D341Med (cell line): ENCODE measurements at places on chromosomes 4 and X.
A peak's percentile ranks its signal among the peaks of the same experiment; 100 is the strongest.

- DNase-seq = no peak
Measured at GRCh38 chr4:80263541-80264351, 2.7 kb upstream of the FGF5 start.

DNA sequence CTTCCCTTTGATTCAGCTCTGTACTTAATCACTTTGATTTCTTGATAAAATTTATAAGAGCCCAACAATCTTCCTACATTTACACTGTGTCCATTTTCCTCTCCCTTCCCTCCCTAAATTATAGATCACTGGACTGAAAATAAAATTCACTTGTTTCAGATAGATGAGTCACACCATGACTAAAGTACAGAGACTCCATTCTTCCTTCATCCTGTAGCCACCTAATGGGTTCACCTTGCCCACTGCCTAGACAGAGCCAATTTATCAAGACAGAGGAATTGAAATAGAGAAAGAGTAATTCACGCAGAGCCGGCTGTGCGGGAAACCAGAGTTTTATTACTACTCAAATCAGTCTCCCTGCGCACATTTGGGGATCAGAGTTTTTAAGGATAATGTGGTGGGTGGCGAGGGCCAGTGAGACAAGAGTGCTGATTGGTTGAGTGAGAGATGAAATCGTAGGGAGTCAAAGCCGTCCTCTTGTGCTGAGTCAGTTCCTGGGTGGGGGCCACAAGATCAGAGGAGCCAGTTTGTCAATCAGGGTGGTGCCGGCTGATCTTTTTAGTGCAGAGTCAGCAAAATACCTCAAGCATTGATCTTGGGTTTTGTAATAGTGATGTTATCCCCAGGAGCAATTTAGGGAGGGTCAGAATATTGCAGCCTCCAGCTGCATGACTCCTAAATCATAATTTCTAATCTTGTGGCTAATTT is 71.3 kb upstream of the MED14 start:
- no peak for DNase-seq

DNA sequence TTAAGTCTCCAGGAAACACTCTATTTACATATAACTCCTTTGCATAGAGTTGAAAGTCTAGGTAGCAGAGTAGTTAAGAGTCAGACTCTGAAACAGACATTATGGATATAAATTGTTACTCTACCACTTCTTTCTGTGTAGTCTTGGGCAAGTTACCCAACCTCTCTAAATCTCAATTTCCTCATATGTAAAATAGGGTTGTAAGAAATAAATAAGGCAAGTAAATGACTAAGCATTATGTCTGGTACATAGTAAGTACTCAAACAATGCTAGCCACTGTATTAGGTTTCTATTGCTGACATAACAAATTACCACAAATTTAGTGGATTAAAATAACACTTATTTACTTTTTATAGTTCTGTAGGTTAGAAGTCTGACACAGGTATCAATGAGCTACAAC is 394.1 kb downstream of the PRDM5 start:
- DNase-seq = no peak

DNA sequence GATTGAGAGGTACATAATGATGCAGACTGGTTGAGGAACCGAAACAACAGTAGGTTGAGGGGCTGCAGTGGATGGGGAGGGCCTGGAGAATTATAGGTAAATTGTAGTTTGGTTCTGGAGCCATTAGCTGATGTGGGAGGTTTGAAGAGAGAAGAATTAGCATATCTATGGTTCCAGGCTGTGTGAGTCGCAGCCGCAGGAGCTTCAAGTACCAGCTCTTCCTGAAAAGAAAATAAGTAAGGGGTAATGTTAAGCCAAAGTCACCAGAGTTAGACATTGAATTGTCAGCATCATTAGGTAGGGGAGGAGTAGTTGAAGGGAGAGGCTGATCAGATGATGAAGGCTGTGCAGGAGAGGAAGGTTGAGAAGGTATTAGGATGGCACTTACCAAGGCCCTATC is 29.5 kb downstream of the PF4 start:
- no peak for DNase-seq

DNA sequence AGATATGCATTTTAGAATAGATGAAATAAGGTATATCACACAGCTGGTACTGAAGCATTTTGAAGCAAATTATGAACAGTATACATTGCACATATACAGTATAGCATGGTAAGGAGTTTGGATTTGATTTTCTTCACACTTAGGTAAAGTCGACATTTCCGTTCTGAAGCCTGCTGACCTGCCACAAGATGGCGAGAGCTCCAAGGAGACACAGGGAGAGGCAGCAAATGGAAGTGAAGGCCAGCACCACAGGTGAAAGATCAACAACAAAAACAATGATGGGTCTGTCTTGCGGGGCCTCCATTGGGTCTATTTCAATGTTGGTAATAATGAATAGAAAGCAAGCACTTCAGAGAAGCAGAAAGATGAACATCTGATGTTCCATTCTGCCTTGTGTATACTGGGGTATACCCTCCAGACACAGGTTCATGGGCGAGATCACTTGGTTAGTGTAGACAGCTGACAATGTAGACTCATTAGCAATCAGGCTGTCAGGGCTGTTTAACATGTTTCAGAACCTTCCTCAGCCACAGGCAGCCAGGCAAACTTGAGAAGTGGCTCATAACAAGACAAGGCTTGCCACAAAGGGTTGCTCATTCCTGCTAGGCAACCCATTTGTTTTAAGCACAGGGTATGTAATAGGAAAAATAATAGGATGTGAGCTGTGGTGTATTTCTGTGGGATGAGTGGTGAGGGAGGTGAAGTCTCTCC is 21.4 kb upstream of the NOX1 start:
- peak; percentile 43 for DNase-seq

DNA sequence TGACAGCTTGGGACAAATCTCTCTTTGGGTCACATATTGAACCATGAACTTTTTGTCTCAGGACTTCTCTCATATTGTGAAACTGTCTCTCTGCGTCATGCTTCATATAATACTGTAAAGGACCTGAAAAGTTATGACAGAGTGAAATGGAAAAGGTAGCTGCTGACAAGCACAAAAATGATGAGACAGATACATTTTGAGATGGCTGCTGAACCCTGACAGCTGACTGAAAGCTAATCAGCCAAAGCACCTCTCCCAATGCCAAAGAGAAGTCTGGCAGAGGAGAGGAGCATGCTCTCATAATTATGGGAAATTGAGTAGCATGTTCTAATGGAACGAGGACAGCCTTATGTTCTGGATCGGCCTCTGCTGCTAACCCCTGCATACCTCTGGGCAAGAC is 873.4 kb upstream of the ADGRL3 start:
- DNase-seq = no peak
